Astrocyte (in vitro differentiated cells and primary cell): ENCODE measurements at places on chromosomes 4 and X. TPM values are rescaled to one million over a fixed set of nuclear protein-coding genes. Genes with fewer than 3 reads are reported as not detected.

SMAD1 gene
- 29.6 and 33.8 TPM in 2 replicates for total RNA-seq

PPEF2 gene
- not detected in 2 replicates for total RNA-seq

DHX15 gene
- 116 and 130 TPM in 2 replicates for total RNA-seq

ZXDA gene
- 1.6 and 1.8 TPM in 2 replicates for total RNA-seq

PPEF1 gene
- 0.14 TPM in 1 of 2 replicates, not detected in the other for total RNA-seq

CFP gene
- 0.17 and 1.1 TPM in 2 replicates for total RNA-seq

TNIP3 gene
- 0.14 TPM in 1 of 2 replicates, not detected in the other for total RNA-seq

PAQR3 gene
- 23.9 and 29.0 TPM in 2 replicates for total RNA-seq
